ENCODE measurements at places on chromosomes 2 and 18. TPM values are rescaled to one million over a fixed set of nuclear protein-coding genes. Genes with fewer than 3 reads are reported as not detected.

Gene FBXO48
- total RNA-seq, result 1.2 TPM

DNA sequence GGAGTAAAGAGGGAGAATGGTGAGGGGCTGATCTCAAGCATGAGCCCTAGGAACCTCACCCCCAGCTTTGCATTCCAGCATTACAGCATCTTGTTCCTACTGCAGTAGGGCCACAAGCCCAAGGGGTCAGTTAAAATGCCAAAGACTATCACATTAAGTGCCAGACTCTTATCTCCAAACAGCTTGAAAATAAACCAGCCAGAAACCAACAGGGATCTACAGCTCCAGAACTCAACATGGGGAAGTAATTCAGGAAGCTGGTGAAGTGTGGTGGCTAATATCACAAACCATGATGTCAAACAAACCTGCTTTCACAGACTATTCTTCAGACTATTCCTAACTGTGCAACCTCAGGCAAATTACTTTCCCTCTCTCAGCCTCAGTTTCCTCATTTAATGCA is 278.3 kb downstream of the TNS1 start:
- DNase-seq, result no peak

DNA sequence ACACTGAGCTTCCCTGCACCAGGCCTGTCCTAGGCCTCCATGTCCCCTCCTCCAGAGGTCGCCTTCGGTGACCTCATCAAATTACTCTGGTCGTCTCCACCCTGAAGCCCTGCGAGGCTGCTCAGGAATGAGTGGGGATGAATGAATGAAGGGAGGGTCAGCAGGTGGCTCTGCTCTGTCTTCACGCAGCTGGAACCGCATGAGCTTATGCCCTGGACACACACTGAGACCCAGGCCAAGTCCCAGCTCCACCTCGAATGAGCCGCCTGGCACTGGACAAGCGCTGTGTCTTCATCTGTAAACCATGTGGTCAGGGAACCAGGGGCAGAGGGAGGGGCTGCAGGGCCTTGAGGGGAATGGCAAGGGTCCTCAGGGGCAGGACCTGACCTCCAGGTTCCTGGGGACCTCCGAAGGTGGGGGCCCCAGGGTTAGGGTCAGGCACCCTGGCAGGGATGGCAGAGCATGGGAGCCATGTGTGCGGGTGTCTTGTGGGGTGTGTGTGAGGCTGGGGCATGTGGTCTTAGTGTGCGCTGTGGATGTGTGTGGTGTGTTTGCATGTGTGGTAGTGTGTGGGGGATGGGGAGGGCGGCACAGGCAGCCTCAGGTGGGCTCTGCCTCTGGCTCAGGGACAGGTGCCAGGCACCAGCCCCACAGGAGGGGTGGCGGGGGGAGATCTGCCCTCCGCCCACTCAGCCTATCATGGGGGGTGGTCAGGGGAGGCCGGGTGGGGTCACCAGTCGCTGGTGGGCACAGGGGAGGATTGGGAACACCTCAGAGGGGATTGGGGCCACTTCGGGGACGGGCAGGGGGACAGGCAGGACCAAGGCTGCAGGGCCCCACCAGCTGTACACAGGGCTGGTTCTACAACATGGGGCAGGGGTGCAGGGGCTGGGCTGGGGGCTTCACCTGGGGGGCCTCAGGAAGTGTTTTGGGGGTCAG is 13.9 kb downstream of the ODC1 start:
- no peak for DNase-seq

Gene EML6
- 0.33 TPM for total RNA-seq

Gene STARD7
- 138 TPM for total RNA-seq

Gene VSNL1
- total RNA-seq, result 17.6 TPM

Gene IL1F10
- not detected for total RNA-seq

GRCh38 chr2:127054996-127055785 is 51.8 kb downstream of the BIN1 start:
- no peak for DNase-seq

- no peak for DNase-seq
These were observed 57.8 kb upstream of the ID2 start for GRCh38 chr2:8623958-8624591.

DNA sequence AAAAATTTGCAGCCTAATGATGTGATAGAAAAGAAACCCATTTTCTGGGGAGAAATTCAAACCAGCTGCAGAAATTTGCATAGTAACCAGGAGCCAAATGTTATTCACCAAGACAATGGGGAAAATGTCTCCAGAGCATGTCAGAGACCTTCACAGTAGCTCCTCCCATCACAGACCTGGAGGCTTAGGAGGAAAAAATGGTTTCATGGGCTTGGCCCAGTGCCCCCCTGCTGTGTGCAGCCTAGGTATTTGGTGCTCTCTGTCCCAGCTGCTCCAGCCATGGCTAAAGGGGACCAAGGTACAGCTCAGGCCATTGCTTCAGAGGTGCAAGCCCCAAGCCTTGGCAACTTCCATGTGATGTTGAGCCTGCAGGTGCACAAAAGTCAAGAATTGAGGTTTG is 352.9 kb downstream of the PLCL1 start:
- DNase-seq, result no peak

Gene OTOS
- total RNA-seq, result not detected

Gene PLGLB2
- not detected for total RNA-seq

DNA sequence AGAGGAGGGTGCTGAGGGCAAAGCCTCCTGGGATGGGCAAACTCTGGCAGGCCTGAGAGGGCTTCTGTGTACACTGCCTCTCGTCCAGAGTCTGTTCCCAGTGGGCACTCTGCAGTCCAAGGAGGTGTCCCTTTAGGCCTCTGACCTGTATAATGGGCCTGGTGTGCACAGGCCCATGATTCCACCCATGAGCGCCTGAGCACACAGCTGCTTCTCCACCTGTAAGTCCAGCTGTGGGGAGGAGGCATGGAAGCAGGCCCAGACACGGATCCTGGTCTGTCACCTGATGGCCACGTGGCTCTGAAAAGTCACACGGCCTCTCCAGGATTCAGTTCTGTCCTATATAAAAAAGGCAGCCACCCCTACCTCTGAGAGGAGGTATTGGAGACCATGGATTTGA is 57.0 kb downstream of the PARD6G start:
- DNase-seq, result no peak

Gene CCBE1
- total RNA-seq, result 0.50 TPM

DNA sequence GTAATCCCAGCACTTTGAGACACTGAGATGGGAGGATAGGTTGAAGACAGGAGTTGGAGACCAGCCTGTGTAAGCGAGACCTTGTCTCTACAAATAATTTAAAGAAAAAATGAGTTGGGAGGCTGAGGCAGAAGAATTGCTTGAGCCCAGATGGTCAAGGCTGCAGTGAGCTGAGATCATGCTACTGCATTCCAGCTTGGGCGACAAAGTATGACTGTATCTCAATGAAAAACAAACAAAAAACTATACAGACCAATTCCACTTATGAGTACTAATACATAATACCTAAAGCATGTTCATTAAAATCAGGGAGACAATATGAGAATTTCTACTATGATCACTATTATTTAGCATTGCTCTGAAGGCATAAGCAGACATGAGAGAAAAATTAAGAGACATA is 12.6 kb downstream of the RNF149 start:
- no peak for DNase-seq

DNA sequence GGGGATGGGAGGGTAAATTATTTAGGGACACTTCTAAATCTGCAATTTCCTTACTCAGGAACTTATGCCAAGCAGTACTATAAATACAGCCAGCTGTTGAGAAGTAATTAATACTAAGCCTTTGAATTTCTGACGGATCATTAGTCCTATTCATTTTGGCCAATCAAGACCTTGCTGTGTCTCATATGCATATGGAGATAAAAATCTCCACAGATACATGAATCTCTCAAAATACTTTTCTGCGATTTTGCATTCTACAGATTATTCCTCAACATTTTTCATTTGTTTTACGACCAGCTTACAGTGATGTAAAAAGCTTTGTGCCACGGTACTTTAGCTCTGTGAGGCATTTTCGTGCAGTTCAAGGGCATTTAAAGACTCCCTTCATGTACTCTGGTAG is 16.7 kb downstream of the LANCL1 start:
- no peak for DNase-seq

GRCh38 chr18:25805323-25805722 is 285.1 kb downstream of the SS18 start:
- no peak for DNase-seq

GRCh38 chr18:56565046-56565445 is 73.3 kb downstream of the TXNL1 start:
- no peak for DNase-seq

GRCh38 chr2:65267008-65267407 is 39.4 kb downstream of the ACTR2 start:
- no peak for DNase-seq

Gene RIT2
- not detected for total RNA-seq

Gene IL1B
- 0.14 TPM for total RNA-seq

DNA sequence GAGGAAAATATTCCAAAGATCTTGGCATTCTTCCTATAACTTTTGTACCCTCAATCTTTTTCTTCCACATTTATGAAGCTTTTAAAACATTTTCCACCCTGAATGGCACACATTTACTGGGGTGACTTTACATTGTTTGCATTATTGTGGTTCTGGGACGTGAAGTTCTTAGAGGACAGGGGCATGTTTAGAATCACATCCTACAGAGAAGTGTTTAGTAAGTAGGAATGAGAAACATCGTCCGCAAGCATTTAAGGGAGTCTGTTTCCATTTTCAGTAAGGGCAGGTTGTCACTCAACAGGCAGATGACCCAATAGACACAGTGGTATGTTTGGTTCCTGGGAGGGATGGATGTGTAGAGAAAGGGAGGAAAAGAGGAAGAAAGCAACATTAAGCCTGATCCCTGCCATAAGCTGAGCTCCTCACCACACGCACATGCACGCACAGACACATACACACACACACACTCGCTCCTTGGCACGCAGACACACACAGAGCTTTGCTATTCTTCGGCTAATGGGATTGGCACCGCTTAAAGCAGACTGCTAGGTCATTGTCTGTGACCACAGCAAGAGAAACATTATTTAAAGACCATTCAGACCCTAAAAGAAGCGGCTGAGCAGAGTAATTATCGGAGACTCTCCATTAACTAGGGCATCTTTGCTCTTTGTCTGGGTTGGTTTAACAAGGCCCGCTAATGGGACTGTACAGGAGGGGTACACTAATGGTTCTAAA is 14.2 kb upstream of the PLEKHM3 start:
- DNase-seq, result no peak

GRCh38 chr2:149448315-149448714 is 117.9 kb downstream of the LYPD6 start:
- DNase-seq, result no peak

Gene CREG2
- 0.77 TPM for total RNA-seq

Gene CGREF1
- total RNA-seq, result 0.68 TPM

DNA sequence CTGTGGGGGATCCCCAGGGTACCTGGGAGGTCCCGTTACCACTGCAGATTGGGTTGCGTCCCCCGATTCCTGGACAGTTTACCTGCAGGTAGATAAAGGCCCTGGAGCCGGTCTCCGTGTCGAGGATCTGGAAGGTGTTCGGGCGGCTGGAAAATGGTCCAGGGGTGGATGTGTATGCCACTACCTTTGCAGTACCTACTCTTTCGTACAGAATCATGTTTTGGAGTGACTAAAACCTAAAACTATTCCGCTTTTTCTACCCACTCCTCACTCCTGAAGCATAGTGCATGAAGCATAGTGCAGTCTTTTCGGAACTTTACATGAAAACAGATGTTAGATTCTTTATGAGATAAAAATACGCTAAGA is 418 bp downstream of the WDR75 start:
- no peak for DNase-seq

DNA sequence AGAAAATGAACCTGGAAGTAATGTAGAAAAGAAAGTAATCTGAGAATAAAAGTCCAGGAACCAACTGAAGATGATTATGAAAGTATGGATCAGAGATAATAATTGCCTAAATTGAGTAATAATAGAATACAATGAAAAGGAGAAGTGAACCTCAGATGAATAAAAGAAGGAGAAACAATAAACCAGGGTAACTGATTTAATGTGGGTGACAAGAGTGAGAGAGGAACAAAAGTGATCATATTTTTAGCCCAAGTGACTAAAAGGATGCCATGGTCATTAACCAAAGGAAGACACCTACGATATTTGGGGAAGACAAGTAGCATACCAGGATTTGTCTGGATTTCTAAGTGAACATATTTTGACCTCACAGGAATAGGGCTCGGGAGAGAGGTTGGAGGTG is 600.6 kb downstream of the RNF144A start:
- DNase-seq, result no peak

- no peak for DNase-seq
These were observed 370.3 kb upstream of the LINC00305 start for GRCh38 chr18:64519201-64519600.

GRCh38 chr2:7196883-7197282 is 279.7 kb downstream of the RNF144A start:
- DNase-seq, result no peak

GRCh38 chr2:239936838-239937581 is 88.1 kb downstream of the NDUFA10 start:
- no peak for DNase-seq

- DNase-seq, result no peak
These were observed 112.9 kb upstream of the GYPC start for GRCh38 chr2:126543081-126543480.

Gene RAX
- not detected for total RNA-seq

DNA sequence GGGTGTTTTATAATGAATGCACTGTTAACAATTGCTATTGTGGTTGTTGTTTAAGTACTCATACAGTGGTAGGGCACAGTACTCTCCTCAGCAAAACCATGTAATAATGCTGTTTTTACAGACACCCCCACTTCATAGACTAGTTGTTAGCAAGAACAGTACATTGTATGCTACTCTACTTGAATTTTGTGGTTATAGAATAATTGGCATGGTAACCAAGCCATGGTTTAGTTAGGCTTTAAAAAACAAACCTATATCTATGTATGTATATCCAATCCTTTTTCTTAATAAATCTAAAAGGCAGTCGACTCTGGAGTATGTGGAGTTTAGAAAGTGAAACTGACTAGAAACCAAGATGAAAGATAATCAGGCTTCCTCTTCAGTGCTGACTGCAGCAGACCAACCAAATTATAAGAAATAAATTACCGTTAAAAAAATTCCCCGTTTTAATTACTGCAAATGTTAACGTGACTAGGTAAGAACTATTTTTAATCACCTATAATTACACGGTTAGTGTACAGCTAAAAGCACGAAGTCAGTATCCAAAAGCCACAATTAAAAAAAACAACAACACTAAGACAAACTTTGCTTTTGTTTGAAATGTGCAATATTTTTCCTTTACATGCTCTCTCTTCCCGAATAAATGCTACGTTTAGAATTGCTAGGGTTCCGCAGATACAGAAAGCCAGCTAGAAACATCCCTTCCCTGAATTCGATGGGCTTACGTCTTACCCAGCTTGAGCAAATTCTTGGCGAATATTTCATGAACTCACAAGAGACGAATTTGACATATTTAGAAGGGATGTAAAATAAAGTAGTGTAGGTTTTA is 113.3 kb upstream of the SERTAD2 start:
- DNase-seq, result no peak

Gene TTC39C
- 6.5 TPM for total RNA-seq

DNA sequence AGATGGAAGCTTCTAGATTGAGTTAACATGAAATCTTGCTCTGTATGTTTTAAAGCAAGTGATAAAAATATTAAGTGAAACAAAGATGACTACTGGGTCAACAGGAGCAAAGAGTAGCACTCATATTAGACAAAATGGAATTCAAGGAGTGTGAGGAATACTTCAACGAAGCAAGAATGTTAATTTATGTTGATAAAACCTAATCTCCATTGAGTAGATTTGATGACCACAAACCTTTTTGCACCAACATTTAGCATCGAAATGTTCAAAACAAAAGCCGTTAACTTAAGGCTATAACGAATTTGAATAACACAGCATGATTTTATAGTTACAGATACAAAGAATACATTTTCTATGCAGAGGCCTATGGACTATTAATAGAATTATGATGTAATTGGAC is 35.7 kb downstream of the MRPS9 start:
- DNase-seq, result no peak

GRCh38 chr2:1658394-1659151 is 85.7 kb downstream of the PXDN start:
- DNase-seq, result no peak

Measured in heart right ventricle (tissue), 16 donors.